ENCODE measurements at places on chromosomes 1 and 21.

DNA sequence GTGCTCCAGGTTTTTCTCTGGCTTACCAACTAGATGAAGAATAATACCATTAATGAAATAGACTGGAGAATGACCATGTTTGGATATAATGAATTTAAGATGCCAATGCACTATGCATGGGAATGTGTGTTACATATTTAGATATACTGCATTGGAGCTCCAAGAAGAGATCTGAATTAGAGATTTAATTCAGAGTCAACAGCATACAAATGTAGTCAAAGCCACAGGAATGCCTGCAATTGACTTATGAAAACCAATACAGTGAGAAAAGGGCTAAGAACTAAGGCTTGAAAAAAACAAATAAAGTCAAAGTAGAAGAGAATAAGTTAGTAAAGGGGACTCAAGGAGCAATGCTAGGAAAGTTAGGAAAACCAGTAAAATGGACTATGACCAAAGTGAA lies 59.1 kb downstream of the USP24 start:
- no peak for DNase-seq

DNA sequence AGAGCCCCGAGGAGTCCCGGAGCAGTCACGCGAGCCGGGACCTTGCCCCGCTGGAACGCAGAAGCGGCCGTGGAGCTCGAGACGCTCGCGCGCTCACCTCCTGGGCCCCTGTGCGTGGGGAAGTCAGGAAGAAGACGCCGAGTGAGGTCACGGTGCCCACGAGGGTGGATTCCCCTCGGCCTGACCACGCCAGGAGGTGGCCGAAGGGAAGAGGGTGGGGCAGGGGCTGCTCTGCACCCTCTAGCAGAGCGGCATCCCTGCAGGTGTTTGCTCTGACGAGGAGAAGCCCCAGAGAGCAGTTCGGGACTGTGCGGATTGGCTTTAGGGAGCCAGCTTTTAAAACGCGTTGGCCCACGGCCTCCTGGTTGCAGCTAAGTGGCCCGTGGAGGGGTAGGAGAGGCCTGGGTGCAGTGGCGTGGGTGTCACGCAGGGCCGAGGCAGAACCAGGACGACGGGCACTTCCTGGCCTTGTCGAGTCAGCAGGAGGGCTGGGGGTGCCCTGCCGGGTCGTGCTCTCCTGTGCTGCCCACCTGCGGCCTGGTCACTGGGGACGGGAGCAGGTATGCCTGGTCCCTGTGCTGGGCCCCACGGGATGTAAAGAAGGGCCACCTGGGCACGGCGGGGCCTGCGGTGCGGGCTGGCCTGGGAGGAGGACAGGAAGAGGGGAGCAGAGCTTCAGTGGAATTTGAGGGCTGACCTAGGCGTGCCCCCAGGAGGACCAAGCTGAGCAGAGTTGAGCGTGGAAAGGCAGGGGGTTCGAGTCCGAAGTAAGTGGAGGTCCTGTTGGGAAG lies 1.0 kb downstream of the PDXK start:
- DNase-seq: no peak

GRCh38 chr1:201142849-201143725 lies 11.2 kb downstream of the TMEM9 start:
- DNase-seq: no peak

GRCh38 chr1:67723620-67724019 lies 38.6 kb downstream of the GADD45A start:
- no peak for DNase-seq

DNA sequence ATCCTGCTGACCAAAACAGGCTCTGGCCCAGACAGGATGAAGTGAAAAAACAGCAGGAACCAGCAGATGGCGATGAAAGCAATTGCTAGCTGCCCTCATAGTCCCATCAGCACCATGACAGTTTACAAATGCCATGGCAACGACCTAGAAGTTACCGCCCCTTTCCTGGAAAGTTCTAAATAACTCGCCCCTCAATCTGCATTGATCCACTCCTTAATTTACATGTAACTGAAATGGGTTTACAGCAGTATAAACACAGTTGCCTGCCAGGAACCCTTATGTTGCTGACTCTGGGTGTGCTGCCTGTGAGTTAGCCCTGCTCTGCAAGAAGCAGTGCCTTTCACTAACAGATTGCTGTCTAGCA lies 65.5 kb upstream of the CR1L start:
- no peak for DNase-seq
